ENCODE measurements at places on chromosomes 1 and 21. TPM values are rescaled to one million over a fixed set of nuclear protein-coding genes. Genes with fewer than 3 reads are reported as not detected.

GRCh38 chr1:244354810-244355278, 96.9 kb downstream of the ADSS2 start:
- no peak for DNase-seq

DNA sequence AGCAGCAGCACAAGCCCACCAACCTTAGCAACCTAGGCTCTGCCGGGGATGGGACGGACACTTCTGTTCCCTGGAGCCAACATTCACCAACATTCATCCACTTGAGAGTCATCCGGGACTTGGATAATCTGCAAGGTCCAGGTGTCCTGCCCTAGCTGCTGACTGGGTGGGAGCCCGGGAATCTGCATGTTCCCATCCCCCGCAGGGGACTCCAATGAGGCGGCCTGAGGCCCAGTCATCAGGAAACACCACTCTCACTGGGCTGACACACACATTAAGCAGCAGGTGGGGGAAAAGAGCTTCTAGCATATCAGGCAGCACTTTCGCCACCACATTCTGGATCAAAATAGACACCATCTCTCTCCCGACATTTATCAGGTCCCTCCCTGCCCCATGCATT, 38.4 kb upstream of the CCSAP start:
- no peak for DNase-seq

GRCh38 chr21:21750124-21750825, 752.1 kb downstream of the NCAM2 start:
- DNase-seq, result no peak

DNA sequence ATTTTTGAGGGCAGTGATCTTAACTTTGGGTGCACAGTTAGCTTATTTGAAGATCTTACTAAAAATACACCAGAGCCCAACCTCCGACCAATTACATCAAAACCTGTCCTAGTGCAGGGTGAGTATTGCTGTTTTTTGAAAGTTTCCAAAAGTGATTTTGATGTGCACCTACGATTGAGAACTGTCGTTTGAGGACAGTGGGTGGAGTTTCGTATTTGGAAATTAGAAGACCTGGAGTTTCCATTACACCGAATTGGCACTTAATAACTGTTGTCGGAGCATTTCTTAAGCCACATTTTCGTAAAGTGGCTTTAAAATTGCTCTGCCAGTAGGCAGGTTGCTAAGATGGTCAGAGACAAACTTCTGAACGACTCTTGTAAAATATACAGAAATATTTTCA, 1.1 kb downstream of the SOD1 start:
- no peak for DNase-seq

DNA sequence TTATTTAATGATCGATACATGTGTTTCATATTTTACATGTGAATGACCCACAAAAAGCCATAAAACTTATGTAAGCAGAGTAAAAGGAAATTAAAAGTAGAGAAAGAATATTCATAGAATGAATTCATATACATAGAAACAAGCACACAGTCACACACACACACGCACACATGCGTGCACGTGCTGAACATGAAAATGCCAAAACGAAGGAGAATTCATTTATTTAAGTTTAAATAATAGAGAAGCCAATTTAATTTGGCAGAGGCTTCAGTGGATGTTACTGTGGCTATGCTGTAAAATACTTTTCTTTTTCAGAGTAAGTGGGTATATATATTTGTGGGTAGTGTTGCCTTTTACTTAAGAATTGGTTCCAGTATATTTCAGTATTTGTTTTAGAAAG, 145.0 kb upstream of the C21orf91 start:
- no peak for DNase-seq

DNA sequence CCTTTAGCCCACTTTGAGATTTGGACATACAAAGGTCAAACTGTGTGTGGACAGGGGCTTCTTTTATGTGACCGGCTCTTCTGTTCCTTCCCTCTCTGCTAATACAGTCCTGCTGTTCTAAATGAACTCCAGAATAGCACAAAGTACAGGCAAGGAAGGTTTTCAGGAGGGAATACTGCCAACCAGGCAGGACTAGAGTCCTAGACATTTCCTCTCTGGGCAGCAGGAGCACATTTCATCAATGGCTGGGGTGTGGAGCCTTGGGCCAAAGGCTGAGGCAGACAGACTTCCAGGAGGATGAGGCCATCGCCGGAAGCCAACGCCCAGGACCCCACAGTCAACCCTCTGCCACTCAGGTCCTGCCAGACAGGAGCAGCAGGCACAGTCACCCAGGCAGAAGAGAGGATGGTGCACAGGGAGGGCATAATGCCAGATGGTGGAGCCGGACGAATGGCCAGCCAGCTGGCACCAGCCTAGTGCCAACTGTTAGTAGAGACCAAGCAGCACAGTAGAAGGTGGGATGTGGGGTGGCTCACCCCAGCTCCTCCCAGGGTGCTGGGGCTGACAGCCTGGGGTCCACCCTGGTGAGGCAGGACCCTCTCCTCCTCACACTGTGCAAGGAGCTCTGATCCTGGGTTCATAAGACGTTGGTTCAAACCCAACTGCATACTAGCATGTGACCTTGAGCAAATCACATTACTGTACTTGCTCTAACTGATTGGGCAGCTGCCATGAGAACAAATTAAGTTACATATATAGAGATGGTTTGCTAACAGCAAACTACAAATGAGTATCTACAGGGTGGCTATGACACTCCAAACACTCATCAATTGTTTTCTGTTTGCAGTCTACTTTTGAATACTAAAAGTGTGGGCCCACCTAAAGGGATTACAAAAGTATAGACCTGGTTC, 410.7 kb downstream of the SIPA1L2 start:
- DNase-seq, result no peak

DNA sequence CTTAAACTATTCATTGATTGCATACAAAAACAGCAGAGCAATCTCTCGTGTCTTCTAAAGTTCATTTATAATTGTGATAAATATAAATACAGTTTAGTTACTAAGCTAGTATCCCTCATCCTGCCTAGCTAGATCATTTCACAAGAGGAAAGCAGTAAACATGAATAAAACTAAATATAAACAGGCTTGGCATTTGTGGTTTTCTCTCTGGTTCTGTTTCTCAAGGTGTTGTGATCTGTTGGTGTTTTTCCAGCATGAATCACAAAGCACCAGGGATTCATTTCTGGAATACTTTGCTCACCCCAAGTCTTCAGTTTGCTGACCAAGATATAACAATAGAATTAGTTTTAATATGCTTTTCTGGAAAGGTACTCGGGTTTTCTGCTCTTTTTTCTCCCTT, 32.7 kb upstream of the GLIS1 start:
- DNase-seq, result no peak

DNA sequence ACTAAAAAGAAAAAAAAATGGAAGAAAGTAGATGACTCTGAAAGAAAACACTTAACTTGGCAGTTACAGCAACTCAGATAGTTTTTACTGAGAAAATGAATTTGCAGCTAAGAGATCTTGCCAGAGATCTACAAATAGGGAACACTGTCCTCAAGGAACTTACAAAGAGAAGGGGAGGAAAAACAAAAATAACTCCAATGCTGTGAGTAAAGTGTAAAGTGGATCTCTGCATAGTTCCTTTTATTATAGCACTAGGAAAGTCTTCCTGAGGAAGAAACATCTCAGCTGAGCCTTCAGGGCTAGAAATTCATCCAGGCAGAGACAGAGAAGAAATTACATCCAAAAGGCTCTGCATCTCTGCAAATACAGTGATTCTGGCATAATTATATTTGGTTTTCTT, 3.9 kb downstream of the CD1B start:
- no peak for DNase-seq

DNA sequence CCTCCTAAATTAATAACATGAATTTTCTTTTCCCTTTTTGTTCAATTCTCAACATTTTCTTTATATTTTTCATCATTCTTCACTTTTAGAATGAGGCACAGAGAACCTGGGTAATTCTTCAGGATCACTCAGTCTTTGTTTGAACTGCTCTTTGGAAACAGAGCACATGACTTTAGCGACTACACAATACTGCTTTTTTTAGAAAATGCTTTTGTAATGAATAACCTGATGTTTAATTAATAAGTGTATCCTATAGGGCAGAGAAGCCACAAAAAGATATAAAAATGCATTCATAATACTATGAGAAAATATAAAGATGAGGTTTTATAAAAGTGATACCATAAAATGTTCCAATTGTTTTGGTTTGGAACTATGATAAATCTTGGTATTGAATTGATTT, 77.8 kb downstream of the LRRC7 start:
- no peak for DNase-seq

DNA sequence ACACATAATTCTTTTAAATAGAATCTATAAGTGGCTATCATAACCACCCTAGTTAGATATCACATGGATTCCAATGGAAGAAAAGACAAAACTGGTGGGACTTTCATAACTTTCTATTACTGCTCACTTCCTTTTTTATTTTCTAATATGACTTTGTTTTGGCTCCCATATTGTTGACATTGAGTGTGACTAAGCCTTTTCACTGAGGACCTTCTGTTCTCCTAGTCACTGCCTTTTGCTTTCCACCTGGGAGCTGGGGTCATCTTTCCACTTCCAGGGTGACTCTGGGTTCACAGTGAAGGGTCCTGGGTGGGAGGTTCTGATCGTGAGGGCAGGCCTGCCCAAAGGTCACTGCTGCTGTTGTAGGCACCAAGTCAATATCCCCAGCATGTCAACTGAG, 275.8 kb downstream of the TGFB2 start:
- DNase-seq, result no peak

DNA sequence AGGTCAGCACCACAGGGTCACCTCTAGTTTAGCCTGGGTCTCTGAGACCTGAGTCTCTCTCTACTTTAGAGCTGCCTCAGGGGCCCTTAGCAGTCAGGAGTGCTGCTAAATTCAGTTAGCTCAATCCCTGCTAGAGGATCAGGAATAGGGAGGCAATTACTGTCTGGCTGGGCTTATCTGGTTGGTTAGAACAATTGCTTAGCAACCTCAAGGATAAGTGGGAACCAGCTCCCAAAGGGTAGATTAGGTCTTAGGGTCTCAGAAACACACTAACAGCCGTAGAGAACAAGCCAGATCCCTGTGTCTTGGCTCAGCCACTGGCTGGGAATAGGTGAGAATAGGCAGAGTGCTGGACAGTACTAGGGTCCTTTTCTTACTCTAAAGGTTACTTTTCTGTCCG, 7.7 kb downstream of the PM20D1 start:
- no peak for DNase-seq

DNA sequence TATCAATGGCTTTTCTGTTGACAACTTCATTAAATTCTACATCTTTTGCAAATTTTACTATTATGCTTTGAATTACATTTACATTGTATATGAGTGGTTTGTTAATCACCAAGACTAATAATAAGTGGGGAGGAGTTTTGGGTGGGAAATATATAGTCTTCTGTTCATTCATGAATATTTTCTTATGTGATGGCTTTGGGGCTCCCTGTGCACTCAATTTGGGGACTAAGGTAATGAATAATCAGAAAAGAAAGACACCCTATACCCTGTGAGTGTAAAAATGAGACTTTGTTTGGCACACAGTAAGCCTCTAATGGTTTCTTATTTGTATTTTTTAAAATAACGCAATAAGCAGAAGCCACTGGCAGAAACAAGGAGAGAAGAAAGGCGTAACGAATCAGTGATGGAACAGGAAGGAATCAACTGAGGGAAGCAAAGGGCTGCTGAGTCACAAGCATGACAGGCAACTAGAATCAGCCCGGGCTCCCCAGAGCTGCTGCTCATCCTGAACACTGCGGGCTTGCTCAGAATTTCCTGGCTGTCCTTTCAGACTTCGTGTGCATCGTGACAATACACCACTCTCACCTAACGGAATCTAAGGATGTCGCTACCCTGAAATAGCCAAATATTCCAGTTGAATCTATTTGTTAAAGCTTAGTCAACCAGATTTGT, 20.8 kb upstream of the RGS2 start:
- peak; percentile 87 for DNase-seq

DNA sequence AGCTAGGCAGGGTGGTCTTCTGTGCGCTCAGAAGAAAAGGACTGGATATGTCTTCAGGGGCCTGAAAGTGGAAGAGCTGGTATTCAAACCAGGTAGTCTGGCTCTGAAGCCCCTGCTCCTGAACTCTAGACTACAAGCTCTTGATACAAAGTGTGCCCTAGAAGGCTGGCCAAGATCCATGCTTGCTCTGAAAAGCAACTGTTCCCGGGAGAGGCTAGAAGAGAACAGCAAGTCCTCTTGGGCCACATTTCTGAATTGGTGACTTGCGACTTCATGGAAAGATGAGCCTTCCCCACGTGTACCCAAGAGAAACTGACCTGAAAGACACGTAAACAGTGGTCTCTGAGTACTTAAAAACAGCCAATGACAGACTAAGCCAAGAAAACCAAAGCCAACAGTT, 123.3 kb upstream of the GRIK3 start:
- DNase-seq, result no peak

GRCh38 chr21:45347048-45347711, 57.8 kb upstream of the COL18A1 start:
- no peak for DNase-seq

- no peak for DNase-seq
Measured at GRCh38 chr1:237018896-237019295, 14.7 kb upstream of the MT1HL1 start.

- DNase-seq, result peak; percentile 59
Measured at GRCh38 chr1:34829250-34829649, 30.3 kb downstream of the SMIM12 start.

- no peak for DNase-seq
Measured at GRCh38 chr1:19053486-19053885, 97.0 kb upstream of the IFFO2 start.

- DNase-seq, result peak; percentile 12
Measured at GRCh38 chr1:226882187-226882586, 11.8 kb downstream of the PSEN2 start.

GRCh38 chr21:25384782-25385181, 222.5 kb downstream of the MRPL39 start:
- no peak for DNase-seq

GRCh38 chr1:39305555-39305954, 101.1 kb downstream of the MACF1 start:
- DNase-seq, result no peak

DNA sequence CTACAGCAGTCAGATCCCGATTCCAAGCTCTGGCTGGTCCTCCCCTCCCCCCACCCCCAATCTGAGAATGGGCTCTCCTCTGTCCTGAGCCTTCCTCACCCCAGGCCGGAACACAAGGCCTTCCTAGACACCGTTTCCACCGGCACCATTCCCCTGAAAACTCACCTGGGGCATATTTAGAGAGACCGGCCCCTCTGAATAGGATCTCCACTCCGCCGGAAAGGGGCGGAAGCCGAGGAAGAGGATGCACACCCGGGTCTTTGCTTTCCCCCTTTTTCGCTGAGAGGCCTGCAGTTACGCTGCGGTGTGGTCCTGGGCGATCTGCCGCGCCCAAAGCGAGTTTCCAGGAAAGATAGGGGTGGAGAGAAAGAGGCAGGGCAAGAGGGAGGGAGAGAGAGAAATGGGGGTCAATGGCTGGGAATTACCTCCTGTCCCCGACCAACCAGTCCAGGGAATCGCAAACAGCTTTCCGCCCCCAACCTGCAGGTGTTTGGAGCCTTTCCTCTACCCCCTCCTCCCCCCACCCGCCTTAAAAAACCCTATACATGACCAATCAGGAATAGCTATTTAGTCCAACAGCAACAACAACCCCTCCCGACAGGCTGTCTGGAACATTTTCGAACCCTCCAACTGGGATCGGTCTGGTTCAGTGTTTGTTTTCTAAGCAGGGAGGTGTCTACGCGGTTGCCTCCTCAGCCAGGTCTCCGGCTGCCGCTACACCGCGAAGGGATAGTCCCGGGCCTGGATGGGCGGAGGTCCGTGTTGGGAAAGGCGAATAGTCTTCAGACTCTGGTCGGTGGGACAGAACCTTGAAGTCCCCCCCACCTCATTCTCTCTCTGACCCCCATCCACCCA, 2.8 kb downstream of the TAL1 start:
- DNase-seq, result no peak

LHX4 gene
- not detected for total RNA-seq

LCA5L gene
- total RNA-seq, result 1.7 TPM

HES3 gene
- total RNA-seq, result not detected

LRRIQ3 gene
- 0.71 TPM for total RNA-seq

KRTAP25-1 gene
- total RNA-seq, result not detected

TMEM269 gene
- not detected for total RNA-seq

METTL25B gene
- 21.6 TPM for total RNA-seq

PKP1 gene
- 0.83 TPM for total RNA-seq
